ENCODE measurements at places on chromosomes 1 and 21.

DNA sequence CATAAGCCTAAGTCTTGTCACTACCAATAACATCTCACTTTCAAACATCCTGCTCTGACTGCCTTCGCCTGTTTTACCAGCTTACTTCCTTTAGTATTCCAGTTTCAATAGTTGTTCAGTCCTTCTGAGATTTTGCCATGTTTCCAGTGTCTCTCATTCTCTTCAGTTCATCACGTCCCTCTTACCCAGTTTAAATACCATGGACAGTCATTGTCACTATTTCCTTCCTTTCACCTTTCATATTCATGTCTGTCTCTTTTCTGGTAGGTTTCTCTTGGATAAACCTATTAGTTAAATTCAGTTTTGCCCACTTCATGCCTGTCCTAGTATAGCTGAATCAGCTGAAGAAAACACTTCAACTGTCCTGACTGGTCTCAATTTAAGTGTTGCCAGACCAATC, 5.9 kb downstream of the ATF6 start:
- no peak for DNase-seq

DNA sequence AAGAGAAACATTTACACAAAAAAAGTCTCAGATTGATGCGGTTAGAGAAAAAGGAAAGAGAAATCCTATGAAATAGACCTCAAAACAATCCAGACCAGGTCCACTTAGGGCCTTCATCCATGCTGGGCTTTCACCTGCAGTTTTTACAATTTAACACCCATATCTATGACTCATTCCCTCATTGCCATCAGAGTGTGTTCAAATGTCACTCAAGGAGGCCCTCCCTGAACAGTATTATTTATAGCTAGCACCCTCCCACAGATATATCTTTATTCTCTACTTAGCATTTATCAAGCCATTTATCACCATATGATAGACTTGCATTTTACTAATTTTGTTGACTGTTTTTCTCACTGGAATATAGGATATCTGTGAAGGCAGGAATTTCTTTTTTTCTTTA, 824 bp upstream of the KRTAP21-3 start:
- no peak for DNase-seq

DNA sequence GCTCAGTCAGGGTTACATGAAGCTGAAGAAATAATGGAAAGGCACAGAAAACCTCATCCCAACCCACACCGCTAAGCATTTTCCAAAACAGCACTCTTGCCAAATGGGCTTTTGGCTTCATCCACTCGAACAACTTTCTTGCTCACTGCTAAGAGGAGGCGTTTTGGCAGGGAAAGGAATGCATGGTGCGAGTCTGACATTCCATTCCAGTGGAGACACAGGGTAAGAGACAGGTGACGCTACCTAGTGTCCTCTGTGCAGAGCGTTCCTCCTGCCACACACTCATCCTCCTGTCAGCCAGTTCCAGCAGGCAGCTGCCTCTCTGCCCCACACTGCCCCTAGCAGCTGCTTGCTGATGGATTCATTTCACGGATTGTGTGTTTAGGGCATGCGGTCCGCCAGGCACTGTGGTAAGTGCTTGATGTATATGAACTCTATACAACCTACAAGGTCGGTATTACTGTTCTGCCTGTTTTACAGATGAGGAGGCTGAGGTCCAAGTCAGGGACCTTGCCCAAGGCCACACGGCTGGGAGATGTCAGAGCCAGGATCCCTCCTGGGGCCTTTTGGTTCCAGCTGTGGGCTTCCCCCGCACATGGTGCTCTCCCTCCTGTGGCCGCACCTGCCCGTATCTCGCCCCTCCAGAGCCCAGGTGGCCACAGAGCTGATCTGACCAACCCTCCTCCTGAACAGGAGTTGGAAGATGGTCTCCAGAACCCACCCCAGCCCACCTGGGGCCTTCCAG, 25.7 kb upstream of the BACE2 start:
- DNase-seq: no peak

- DNase-seq: no peak
These were observed 101.4 kb downstream of the SYF2 start for GRCh38 chr1:25130895-25131294.

GRCh38 chr1:227953022-227953412, 5.3 kb upstream of the WNT9A start:
- DNase-seq: no peak

DNA sequence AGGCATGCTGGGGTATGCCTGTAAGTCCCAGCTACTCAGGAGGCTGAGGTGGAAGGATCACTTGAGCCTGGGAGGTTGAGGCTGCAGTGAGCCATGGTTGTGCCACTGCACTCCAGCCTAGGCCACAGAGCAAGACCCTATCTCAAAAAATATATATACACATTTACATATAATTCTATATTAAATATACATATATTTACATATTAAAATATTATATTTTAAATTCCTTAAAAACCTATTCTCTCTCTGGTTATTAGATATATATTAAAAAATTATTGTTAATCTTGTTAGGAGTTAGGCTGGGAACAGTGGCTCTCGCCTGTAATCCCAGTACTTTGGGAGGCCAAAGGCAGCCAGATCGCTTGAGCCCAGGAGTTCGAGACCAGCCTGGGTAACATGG, 22.7 kb downstream of the GLMN start:
- no peak for DNase-seq

DNA sequence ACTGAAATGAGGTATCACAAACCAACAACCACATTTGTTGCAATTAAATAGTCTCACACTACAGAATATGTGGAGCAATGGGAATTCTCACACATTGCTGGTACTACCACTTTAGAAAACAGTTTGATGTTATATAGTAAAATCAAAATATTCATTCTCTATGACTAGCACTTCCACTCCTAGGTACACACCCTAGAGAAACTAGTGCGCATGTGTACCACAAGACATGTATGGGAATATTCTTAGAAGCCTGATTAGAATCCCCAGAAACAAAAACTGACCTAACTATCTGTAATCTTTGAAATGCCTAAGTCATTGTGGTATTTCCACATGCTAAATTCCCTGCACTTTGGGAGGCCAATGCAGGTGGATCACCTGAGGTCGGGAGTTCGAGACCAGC, 18.1 kb upstream of the PLPPR4 start:
- no peak for DNase-seq
